CD8-positive, alpha-beta T cell (primary cell): ENCODE measurements at places on chromosomes 1 and 21. TPM values are rescaled to one million over a fixed set of nuclear protein-coding genes. Genes with fewer than 3 reads are reported as not detected.

TRIM45 gene
- total RNA-seq = not detected

HSD11B1 gene
- total RNA-seq = not detected

GJA5 gene
- not detected for total RNA-seq

PLA2G4A gene
- not detected for total RNA-seq

PCSK9 gene
- not detected for total RNA-seq

ACKR1 gene
- total RNA-seq = not detected

MPZ gene
- 2.1 TPM for total RNA-seq

IL19 gene
- not detected for total RNA-seq

FMO3 gene
- total RNA-seq = not detected

AK5 gene
- total RNA-seq = 14.2 TPM

ELAPOR1 gene
- 5.0 TPM for total RNA-seq

RNPC3 gene
- 49.5 TPM for total RNA-seq

GRCh38 chr1:222880587-222880986 lies 65.7 kb downstream of the DISP1 start:
- DNase-seq = no peak

- no peak for DNase-seq
These were observed 61.8 kb upstream of the LRRC8D start for GRCh38 chr1:89759036-89759435.

DNA sequence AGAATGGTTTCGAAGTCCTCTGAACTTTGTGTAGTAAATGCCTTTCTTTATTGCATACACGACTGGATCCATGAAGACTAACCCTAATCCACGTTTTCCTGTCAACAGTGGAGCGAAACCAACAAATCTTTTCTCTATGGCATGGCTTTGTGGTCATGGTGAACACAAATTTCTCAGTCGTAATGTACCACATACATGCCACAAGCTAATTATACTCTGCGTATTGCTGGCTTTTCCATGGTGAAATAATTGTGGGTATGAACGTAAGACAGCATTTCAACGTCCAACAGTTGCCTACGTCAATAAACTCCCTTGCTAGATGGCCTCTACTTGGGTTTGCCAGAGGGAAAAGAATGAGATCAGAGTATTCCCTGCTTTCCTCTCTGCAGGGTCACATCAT lies 27.5 kb downstream of the INTS7 start:
- no peak for DNase-seq

DNA sequence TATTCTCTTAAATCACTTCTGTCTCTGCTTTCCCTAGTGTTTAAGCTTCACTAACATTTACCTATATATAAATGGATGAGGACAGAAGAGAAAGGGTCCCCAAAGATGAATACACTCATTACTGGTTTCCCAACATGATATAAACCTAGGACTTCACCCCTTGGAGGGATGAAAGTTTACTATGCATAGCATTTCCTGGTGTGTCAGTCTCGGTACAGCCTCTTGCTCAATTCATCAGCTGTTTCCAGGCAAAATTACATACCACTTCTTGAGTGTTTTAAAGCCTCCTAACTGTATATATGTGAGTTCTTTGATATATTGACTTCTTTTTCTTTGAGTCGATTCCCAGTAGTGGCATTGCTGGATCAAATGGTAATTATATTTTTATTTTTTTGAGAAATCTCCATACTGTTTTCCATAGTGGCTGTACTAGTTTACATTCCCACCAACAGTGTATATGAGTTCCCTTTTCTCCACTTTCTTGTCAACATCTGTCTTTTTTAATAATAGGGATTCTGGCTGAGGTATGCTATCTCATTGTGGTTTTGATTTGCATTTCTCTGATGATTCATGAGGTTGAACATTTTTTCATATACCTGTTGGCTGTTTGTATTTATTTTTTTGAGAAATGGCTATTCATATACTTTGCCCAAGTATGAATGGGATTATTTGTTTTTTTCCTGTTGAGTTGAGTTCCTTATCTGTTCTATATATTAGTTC lies 259.3 kb upstream of the CACYBP start:
- no peak for DNase-seq

- DNase-seq = no peak
These were observed 34.0 kb upstream of the HSD17B7 start for GRCh38 chr1:162756523-162756922.

DNA sequence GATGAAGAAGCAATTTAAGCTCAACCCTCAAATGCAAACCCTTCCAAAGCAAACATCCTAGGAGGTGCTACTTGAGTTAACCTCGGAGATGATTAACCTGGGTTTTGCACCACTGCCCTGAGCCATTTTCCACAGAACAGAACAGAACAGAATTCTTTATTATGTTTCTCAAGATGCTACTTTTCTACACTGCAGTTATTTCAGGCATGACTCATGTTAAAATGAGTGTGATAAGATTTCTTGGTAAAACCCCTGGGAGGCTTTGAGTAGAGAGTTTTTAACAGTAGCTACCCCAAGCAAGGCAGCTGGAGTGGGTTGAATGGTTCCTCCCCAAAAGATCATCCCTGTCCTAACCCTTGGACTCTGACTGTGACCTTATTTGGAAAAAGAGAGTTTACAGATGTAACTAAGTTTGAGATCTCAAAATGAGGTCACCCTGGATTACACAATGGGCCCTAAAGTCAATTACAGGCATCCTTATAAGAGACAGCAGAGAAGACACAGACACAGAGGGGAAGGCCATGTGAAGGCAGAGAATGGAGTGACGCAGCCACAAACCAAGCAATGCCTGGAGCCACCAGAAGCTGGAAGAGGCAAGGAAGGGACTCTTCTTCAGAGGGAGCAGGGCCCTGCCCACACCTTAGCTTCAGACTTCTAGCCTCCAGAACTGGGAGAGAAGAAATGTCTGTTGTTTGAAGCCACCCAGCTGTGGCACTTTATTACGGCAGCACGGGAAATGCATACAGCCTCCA lies 153.4 kb downstream of the ETS2 start:
- no peak for DNase-seq

GRCh38 chr1:208988811-208989222 lies 594.7 kb upstream of the CAMK1G start:
- no peak for DNase-seq

DNA sequence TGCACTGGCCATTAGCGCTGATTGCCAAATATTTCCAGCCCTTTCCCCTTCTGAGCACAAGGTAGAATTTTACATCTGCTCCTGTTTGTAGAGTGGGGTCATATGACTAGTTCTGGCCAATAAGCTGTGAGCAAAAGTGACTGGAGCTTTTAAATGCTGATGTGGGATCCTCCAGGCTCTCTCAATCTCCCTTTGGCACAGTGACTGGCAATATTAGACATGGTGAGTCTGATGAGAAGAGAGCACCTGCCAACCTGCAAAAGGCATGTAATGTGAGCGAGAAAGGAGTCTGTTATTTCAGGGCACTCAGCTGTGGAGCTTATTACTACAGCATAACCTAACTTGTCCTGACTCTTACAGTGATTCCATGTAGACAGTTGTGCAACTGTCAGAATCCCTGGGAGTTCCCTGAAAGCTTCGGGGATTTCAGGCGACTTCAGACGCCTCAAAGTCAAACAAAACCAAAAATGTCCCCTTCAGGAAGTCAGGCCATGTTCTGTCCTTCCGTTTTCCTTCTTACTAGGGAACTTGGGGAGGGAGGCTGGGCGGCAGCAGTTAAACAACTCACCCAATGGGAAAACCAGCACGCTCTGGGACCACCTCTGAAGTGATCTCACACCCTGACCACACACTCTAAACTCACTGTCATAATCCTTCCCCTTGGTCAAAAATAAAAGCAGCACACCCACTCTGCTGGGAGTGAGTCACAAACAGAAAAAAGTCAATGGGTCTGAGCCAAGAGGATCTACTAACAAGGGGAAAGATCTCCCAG lies 3.6 kb upstream of the RASSF5 start:
- no peak for DNase-seq

GRCh38 chr1:237470712-237471338 lies 419.9 kb downstream of the ZP4 start:
- DNase-seq = no peak

GRCh38 chr1:37484325-37485051 lies 10.1 kb downstream of the ZC3H12A start:
- no peak for DNase-seq

GRCh38 chr1:240100371-240100934 lies 8.8 kb downstream of the FMN2 start:
- DNase-seq = no peak

- DNase-seq = no peak
These were observed 59.8 kb upstream of the PLXNA2 start for GRCh38 chr1:208303743-208304712.

DNA sequence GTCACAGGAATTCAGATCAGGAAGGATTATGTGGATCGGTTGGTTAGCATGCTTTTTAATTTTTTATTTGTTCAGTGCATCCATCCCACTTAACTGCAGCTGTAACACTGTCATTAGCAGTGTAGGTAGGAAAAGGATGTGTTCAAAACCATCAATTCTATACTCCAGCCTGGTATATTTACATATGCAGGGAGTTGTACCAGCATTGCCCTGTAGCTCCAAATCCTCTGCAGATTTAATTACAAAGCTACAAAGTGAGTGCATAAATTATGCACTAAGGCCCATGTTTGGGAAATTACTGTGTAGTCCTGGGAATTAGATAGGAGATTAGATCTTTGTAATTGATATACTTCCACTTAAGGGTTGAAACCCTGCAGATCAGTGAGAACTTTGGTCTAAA lies 15.9 kb upstream of the OSBPL9 start:
- no peak for DNase-seq

DNA sequence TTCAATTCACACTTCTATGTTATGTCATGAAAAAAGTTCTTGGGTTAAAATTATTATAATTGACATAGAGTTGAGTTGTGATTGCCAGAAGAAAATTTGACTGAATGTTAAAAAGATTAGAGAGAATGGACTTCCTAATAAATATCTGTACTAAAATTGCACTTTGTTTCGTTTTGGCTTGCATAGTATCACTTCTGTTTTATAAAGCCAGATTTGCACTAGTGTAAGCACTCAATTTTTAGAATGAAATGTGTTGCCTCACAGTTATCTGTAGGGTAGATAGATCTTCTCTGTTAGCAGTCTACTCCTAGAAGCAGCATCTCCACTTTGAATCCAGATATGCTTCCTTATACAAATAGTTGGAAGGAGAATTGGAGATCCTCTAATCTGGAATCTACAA lies 95.2 kb upstream of the MPC2 start:
- DNase-seq = no peak

DNA sequence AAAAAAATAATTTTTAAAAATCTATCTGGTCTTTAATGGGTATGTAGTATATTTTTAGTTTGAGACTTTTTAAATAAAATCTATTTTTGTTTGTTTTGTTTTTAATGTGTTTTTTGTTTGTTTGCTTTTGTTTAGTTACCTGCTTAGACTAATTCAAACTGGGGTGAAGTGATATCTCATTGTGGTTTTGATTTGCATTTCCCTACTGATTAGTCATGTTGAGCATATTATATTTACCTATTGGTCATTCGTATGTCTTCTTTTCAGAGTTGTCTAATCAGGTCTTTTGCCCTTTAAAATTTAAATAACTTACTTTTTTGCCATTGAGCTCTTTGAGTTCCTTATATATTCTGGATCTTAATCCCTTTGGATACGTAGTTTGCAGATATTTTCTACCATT lies 20.3 kb downstream of the CD1B start:
- no peak for DNase-seq

- no peak for DNase-seq
These were observed 2.3 kb upstream of the VWA1 start for GRCh38 chr1:1432951-1433803.

DNA sequence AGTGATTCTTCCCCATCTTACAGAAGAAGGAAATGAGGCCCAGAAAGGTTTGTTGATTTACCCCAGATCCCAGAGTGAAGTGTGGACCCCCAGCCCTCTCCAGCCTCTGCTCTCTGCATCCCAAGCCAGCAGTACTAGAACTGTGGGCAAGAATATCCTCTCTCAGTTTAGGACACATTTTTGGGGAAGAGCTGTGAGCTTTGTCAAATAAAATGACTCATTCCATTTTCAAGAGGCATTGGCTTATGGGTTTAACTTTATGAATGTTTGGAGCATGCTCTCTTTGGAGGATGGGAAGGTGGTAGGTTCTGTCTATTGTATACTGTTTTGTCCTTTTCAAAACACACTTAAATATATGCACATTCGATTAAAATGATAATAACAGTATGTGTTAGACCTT lies 70.6 kb upstream of the CNTN2 start:
- DNase-seq = no peak

DNA sequence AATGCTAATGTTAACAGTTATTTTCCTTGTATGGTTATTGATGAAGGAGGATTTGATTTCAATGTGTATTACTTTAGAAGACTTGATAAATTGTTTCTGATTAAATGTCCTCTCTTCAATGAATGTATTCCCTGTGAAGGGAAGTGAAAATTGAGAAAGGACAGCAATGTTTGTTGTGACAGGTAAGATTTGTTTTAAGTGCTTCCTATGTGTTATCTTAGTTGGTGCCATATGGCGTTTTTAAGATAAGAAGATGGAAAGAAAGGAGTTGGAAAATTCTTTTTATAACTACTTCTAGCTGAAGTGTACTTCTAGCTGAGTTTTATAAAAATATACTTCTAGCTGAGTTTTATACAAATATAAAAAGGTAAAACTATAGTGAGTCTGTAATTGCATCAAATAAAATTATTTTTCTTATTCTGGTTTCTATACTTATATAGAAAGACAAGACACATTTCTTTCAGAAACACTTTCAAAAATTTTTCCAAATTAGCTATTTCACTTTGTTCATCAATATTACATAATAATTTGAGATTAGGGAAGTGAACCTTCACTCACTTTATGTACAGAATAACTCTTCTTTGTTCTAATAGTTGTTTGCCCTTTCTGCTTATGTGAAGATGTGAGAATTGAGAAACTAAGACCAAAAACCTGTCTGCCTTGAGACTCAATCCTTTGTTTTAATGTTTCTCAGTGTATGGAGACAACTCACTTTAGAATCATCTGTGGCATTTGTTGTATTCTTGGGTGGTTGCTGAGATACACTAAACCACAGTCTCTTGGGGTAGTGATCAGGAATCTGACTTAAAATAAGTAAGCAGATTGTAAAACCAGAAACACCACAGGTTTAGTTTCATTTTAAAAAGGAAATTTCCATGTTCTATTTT lies 382.9 kb upstream of the B3GALT2 start:
- no peak for DNase-seq

GRCh38 chr1:73998348-73998959 lies 199.5 kb downstream of the LRRIQ3 start:
- no peak for DNase-seq

DNA sequence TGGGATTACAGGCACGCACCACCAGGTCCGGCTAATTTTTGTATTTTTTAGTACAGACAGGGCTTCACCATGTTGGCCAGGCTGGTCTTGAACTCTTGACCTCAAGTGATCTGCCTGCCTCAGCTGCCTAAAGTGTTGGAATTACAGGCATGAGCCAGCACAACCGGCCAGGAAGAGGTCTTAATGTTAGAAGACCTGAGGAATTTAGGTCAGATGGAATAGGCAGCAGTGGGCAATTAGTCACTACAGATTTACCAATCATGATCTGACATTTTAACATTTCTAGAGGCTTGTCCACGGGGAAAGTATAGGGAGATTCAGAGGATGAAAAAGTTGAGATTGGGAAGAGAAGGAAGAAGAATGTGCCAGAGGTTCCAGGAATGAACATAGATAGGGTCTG lies 8.9 kb upstream of the APP start:
- DNase-seq = no peak
